GM04504 (cell line): ENCODE measurements at places on chromosomes 1 and 21.

DNA sequence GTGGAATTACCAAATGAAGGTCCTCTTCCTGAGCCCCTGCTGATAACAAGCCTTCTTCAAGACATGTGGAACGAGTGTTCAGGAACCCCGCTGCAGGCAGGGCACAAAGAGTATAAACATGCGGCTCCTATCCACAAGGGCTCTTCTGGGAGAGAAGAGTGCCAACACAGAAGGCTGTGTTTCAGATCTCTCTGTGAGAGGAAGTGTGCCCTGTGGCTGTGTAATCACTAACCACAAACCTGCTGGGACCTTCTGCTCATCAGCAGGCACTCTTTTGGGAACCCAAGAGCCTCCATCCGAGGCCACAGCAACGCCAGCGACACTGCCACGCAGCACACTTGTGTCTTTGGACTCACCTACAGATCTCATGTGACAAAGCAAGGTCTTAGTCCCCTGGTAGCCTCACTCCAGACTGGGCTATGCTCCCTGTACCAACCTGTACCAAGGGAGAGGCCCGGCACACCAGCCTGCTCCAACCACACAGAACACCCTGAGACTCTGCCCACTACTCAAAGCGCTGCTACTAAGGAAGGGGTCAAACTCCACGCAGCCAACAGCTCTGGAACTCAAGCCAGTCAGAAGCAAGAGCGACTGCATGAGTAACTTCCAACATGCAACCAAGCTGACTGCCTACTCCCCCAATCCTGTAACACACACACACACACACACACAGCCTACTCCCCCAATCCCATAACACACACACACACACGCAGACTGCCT is 7.8 kb downstream of the PTTG1IP start:
- DNase-seq: no peak

DNA sequence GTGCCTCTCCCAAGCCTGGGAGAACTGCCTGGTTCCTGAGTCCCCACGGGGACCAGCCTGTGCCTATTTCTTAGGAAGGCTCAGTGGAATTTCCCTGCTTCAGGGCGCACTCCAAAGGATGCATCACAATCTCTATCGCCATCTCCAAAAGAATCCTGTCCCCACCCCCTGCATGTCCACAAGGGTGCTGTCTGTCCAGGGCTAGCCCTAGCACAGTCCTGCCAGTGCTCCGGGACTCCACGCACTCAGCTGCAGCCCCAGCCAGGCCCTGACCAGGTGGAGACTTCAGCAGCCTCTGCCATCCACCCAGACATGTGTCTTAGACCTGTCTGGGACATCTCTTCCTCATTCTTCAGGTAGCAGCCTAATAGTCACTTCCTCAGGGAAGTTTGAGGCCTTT is 199.7 kb downstream of the GRIK3 start:
- no peak for DNase-seq

- no peak for DNase-seq
Observed at GRCh38 chr1:100926240-100926639, 30.4 kb downstream of the SLC30A7 start.

DNA sequence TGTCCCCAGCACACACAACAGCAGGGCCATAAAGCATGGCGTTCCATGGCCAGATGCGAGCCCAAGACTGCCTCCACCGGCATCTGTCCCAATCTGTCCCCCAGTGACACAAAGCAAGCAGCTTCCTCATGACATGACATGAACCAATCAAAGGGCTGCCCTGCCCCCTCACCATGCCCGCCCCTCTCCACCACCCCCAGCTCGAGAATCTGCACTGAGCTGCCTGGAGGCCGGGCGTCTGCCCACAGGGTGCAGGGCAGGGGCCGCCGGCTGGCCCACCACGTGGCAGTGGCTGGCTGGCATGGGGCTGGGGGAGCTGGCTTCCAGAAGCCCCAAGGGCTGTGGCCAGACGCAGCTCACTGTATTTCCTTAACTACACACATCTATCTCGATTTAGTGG is 27.8 kb downstream of the WNT9A start:
- no peak for DNase-seq

DNA sequence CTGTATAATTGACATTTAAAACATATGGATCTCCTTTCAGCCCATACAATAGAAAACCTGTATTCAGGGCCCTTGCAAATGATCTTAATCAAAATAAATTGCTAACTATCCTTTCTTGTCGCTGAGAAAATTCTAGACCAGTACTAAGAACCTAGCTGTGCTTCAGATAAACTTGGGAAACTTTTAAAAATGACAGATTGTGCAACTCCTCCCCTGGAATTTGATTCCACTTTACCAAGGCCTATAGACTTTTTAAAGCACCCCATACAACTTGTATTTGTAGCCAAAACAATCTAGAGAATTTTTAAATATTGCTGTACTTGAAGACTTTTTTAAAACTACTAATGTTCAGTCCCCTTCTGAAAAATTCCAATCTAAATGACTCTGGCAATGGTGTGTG is 51.6 kb downstream of the ZNF644 start:
- no peak for DNase-seq

DNA sequence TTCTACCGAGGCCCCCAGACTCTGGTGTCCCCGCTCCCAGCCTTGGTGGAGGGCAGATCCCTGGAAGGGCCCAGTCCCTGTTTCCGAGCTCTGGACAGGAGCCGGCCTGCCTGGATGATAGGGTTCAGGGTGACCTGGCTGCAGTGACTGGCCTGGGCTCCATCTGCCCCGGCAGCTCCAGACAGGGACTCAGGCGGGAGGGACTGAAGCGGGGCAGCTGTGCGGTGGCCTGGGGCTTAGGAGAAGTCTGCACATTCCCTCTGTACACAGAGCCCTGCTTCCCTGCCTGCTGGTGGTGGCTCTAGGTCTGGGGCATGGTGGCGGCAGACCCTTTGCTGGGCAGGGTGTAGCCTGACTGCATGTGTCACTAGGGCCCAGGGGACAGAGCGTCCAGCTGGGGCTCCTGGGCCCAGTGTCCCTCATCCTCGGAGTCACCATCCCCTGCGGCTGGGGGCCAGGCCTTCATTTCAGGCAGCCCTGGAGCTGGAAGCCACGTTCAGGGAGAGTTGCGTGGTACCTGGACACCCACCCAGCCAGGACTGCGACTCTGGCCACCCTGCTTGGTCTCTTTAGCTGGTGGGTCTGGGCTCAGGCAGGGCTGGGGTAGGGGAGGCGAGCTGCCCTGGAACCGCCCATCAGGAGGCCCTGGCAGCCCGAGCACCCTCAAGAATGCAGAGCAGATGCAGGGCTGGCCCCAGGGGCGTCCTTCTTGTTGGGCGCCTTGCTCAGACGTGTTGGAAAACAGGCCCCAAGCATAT is 9.6 kb downstream of the ARHGEF16 start:
- no peak for DNase-seq

DNA sequence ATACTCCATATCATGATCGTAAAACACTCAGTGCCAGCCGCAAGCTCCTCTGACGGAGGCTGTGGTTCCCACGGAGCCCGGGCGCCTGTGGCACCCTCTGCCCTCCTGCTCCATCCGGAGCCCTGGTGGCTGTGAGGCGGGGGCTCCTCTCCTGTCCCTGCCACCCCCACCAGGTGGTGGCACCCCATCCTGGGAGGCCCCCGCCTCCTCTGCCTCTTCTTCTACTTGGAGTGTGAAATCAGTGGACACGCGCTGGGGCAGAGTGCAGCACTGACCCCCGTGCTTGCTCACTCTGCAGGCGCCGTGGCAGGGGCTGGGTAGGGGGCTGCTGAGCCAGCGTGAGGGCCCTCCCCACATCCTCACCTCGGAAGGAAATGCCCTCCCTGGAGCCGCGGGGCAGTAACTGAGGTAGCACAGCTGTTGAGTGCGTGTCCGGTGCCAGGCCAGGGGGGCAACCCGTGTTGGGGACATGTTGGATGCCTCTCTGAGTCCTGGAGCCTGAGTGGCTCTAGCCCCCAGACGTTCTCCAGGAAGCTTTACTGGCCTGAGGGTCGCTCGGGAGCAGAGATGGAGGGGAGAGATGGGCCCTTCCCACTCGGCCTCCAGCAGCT is 58.7 kb upstream of the ABCG1 start:
- no peak for DNase-seq

GRCh38 chr1:208132287-208132882 is 111.8 kb downstream of the PLXNA2 start:
- no peak for DNase-seq

- no peak for DNase-seq
Observed at GRCh38 chr21:36854391-36854790, 112.1 kb downstream of the HLCS start.

GRCh38 chr1:192786576-192786975 is 22.3 kb upstream of the RGS2 start:
- no peak for DNase-seq

DNA sequence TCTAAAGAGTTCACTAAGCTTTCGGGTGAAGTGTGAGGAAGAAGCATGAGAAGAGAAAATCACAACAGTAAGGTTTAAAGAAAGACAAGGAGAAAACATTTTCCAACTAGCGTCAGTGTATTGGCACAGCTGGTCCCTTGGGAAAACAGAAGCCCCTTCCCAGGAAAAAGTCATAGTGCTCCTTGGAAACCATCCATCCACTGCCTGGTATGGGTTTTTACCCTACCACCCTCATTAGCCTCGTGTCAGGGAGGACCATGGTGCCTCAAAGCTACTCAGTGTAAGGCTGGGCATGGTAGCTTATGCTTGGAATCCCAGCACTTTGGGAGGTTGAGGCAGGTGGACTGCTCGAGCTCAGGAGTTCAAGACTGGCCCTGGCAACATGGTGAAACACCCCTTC is 12.7 kb downstream of the AADACL4 start:
- no peak for DNase-seq

GRCh38 chr1:15155888-15156741 is 2.6 kb downstream of the TMEM51 start:
- no peak for DNase-seq

- DNase-seq: no peak
Observed at GRCh38 chr1:196091397-196092135, 516.7 kb downstream of the KCNT2 start.

DNA sequence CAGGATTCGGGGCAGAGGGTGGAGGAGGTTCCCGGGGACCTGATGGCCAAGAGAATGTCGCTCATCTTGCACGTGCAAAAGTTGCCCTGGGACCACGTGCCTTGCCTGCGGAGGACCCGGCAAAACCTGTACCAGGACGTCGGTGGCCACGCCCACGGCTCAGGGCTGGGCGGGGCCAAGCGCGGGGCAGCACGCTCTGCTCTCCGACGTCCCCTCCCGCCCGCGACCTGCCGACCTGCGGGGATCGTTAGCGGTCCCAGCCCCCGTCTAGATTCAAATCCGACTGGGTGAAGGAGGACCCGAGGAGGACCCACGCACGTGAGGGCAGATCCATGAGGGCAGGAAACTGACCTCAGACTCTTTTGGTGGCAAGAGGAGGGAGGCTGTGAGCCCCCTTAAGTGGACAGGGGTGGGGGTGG is at the start of gene C1orf167:
Gene C1orf167 (plus strand): TSS at position 206 of the 419 bp plus-strand sequence. CDS start 2,208 bp downstream, outside the sequence.
- DNase-seq: no peak

- DNase-seq: no peak
Observed at GRCh38 chr1:201531551-201532425, 7.1 kb upstream of the NAV1 start.

DNA sequence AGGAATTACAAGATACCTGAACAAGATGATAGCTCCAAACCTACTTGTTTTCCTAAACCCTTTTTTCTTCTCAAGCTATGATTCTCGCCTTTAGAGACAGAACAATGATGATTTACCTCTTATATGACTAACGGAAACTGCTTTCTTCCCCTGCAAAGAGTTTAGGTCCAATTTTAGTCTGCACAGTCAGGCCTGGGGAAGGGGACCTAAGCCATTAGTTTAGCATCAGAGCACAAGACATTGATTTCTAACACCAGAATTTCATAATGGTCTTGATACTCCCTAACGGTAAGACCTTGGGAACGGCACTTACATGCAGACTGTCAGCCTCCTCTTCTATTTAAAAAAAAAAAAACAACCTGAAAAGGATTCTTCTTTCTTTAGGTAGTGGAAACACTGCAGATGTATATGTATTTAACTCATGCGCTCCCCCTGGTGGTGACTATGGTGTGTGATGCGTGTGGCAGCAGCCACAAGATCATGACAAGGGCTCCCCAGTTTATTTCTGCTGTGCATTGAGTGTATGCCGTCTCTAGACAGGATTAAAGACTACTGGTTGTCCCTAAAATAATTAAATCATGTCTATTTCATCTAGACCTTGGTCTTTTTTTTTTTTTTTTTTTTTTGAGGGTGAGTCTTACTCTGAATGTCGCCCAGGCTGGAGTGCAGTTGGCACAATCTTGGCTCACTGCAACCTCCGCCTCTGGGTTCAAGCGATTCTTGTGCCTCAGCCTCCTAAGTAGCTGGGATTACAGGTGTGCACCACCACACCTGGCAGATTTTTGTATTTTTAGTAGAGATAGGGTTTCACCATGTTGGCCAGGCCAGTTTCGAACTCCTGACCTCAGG is 37.3 kb upstream of the TMEM222 start:
- peak; percentile 38 for DNase-seq

- DNase-seq: no peak
Observed at GRCh38 chr1:19621274-19621950, 22.7 kb upstream of the NBL1 start.

DNA sequence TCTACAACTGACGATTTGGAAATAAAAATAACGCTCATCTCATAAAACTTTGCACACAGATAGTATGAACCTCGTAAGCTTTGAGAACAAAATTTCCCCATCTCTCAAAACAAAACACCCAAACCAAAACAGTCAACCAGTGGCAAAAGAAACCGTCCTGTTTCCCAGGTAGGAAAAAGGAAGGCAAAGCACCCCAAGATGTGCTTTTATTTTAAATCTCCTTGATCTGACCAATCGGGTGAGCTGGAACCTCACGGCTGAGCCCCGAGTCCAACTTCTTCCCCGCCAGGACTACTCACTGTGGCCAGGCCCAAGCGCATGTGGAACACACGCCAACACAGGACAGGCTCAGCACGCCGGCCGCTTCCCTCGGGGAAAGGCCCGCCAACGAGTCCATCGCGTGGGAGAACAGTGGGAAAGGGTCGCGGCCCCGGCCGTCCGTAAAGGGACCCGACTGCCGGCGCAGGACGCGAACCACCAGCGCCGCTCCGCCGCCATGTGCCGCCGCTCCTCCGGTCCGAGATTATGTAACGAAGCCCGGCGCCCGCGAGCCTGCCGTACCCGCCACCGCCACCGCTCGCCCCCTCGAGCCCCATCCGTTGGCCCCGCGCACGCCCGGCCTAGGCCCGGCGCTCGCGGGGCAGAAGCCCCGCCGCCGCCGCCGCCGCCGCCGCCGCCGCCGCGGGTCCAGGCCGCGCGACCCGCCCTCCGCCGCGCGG is 759 bp downstream of the AHCTF1 start:
- peak; percentile 27 for DNase-seq

DNA sequence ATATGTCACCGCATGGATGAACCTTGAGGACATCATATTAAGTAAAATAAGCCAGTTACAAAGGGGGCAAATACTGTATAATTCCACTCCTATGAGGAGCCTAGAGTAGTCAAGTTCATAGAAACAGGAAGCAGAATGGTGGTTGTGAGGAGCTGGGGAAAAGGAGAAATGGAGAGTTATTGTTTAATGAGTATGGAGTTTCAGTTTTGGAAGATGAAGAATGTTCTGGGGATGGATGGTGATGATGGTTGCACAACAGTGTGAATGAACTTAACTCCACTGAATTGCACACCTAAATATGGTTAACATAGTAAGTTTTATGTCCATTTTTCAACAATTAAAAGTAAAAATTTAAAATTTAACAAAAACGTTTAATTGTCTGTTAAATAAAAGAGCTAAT is 220.9 kb upstream of the JUN start:
- DNase-seq: no peak
